Activated T-cell treated with anti-CD3 and anti-CD28 coated beads for 4 hours (primary cell): ENCODE measurements at places on chromosomes 3 and 15.

- no peak for DNase-seq
Observed at GRCh38 chr3:123449997-123450604, 1.2 kb upstream of the ADCY5 start.

DNA sequence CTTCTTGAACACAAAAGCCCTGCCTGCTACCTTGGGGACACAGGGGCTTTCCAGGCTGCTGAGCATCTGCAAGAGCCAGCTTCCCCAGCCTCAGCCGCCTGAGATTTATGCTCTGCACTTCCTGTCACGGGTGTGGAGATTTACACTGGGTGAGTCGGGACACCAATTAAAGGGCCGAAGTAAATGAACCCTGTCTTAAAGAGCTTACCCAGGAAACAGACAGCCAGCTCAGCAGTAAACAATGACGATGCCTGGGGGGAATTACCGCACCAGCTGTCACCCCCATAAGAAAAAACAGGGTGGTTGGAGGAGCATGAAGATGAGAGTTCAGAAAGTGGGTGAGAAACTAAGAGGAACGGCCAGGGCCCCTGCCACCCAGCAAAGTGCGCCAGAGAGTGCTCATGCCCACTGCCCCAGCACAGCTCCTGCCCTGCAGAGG is 37.5 kb upstream of the IQSEC1 start:
- no peak for DNase-seq

DNA sequence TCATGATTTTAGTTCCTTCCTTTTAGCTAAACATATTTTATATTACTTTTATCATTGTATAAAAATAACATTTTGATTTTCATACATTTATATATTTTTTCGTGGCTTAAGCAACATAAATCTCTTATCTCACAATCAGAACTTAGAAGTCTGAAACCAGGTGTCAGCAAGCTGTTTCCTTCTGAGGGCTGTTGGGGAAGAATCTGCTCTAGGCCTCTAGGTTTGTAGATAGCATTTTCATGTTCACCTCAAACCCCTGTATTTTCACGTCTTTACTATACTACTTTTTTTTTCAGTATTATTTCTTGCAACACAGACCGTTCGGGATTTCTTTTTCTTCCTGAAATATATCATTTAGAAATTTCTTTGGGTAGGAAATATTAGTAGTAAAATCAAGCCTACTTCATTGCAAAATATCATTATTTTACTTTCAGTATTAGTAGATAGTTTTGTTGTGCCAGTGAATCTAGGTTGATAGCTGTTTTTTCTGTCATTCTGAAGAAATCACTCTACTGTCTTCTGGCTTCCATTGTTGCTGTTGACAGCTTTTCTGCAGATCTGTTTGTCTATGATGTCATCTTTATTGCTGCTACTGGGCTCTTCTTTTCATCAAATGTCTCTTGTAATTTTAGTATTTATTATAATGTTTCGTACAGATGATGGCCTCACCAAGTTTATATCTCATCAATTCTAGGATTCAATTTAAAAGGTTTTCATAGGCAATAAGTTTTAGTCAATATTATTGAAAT is 756.3 kb downstream of the VGLL3 start:
- DNase-seq: no peak

DNA sequence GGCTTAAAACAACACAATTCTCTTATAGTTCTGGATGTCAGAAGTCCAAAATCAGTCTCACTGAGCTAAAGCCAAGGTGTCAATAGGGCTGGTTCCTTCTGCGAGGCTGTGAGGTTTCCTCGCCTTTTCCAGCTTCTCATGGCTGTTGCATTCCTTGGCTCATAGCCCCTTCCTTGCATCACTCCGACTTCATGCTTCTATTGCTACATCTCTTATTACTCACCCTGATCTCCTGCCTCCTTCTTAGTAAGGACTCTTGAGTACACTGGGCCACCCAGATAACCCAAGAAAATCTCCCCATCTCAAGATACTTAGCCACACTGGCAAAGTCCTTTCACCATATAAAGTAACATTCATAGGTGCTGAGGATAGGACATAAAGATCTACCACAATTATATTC is 193.9 kb downstream of the ADAMTS17 start:
- no peak for DNase-seq

GRCh38 chr3:139935866-139936817 is 1.2 kb downstream of the CLSTN2 start:
- DNase-seq: no peak

DNA sequence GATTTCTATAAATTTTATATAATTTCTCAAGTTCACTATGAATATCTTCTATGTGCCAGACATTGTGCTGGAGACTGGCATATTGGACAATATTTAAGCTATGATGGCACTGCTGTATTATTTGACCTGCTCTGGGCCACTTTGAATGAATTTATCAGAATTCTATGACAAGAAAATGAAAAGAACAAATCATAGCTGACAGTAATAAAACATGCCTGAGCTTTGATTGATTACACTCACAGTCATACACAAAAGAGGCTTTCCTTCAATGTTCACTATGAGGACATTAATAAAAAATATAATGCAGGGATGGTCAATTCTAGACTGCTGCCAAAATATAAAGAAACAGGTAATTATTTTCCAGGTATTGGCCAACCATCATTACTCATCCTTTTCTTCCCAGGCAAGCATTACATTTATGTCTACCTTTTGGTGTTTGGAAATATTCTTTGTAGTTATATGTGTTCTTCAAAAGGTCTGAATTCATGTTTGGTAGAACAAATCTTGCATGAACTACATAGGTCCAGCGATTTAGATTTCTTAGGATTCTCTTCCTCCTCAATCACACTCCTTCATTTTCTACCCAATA is 81.0 kb upstream of the ALCAM start:
- DNase-seq: no peak

GRCh38 chr15:58590926-58591325 is 158.6 kb downstream of the ADAM10 start:
- no peak for DNase-seq

DNA sequence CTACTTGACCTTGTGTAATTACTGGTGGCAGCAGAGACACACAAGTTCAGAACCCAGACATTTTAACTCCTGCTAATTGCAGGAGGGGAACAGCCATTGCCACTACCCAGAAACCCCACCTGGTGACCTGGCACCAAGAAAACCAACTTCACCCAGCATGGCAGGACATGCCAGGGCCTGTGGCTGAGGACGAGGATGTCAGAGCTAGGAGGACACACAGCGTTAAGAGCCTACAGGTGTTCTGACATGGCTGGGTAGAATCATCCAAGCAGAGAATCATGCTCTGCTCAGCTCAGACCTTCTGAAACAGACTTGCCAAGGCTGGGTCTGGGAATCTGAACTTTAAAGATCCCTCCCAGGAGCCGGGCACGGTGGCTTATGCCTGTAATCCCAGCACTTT is 11.7 kb upstream of the SPATA12 start:
- no peak for DNase-seq

DNA sequence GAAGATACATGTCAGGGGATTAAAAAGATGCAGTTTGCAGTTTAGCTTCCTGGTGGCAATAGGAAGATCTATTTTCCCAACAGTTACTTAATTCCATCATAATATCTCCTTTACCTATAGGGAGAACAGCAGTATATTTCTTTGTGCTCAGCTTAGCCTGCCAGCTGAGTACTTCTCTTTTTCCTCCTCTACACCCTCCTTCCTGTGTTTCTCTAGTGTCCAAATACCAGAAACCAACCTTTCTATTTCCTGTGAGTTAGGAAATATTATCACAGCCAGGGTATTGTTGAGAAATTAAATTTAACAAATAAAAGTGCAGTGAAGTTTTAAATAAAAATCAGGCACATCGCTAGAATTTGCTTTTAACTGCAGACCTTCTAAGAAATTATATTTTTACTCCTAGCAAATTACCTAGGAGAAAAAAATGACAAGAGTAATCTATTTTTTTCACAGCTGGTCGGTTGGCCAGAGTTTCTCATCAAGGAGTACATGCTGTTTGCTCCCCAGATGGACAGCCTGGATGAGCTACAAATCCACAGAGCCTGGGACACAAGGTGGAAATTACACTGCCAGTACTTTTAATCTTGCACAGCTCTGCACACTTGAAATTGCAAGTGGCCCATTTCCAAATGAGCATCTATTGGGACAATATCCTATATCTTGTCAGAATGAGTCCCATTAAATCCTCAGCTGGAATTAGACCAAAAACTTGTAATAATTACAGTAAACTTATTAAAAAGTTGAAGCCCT is 185.2 kb upstream of the CFAP20DC start:
- no peak for DNase-seq

GRCh38 chr15:78761020-78761419 is 50.2 kb downstream of the ADAMTS7 start:
- no peak for DNase-seq

GRCh38 chr15:25671132-25671531 is 192.0 kb downstream of the ATP10A start:
- DNase-seq: no peak

- no peak for DNase-seq
Observed at GRCh38 chr15:99167640-99168039, 62.8 kb downstream of the SYNM start.

DNA sequence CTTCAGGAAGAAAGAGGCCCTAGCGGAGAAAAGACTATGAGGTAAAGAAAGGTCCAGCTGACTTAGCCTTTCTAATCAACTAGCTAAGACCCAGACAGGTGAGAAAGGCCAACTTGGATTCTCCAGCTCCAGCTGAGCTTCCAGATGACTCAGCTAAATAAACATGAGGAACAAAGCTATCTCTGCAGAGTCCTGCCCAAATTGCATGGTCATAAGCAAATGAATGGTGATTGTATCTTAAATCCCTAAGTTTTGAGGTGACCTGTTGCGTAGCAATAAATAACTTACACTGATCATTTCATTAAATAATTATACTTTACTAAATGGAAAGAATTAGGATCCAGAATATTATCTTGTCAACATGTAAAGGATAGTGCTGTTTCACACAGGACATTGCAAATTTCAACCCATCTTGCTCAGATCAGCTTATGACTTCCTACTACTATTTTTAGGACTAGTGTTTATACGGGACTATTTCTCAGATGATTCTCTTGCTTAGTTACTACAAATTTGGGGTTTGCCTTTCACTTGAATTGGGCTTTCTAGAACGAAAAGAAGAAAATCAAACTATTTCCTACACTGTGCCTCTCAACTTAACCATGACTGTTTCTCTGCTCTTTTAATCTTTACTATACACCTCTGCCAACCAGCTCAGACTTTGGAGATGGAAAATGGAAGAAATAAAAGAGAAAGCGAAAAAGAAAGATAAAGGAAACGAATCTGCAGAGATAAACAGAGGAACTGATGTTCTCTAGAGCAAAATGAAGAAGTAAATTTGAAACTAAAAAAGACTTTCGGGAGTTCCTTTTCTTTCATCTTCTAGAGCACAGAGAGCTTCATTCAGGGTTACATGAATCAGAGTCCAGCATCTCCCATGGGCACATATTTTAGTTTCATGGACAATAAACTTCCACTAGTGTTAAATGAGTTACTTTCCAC is 6.6 kb upstream of the ADGRG7 start:
- DNase-seq: no peak

DNA sequence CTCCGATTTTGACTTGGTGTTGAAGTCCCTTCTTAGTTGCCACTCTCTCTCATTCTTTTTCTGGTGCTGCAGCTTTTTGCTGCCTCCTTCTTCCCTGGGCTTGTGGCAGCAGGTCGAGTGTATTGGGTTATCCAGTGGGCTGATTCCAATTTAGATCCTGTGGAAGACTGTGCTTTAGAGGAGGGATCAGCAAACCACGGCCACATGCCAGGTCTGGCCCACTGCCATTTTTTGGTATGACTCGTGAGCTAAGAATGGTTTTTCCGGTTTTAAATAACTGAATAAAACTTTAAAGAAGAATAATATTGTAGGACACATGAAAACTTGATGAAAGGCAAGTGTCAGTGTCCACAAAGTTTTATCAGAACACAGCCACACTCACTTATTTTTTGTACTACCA is 330.5 kb downstream of the ROBO2 start:
- DNase-seq: no peak

DNA sequence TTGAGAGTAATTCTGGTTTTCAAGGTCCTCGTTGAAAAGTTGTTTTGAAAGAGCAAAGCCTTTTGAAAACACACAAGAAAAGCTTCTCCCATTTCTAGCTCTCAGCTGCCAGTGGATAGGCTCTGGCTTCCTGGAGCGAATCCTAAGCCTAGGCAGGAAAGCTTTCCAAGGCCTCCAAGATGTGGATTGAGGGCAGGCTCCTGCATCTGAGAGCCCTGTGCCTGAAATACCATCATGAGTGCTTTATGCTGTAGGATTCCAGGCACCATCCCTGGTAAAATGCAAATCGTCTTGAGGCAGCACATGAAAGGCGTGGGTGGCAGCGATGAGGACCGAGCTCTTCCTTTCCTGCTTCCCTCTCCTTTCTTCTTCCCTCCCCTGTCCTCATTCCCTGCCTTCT is 60.7 kb upstream of the CORO2B start:
- no peak for DNase-seq
